Sigmoid colon (tissue), 7 donors: ENCODE measurements at places on chromosomes 2 and 18. TPM values are rescaled to one million over a fixed set of nuclear protein-coding genes. Genes with fewer than 3 reads are reported as not detected.

DNA sequence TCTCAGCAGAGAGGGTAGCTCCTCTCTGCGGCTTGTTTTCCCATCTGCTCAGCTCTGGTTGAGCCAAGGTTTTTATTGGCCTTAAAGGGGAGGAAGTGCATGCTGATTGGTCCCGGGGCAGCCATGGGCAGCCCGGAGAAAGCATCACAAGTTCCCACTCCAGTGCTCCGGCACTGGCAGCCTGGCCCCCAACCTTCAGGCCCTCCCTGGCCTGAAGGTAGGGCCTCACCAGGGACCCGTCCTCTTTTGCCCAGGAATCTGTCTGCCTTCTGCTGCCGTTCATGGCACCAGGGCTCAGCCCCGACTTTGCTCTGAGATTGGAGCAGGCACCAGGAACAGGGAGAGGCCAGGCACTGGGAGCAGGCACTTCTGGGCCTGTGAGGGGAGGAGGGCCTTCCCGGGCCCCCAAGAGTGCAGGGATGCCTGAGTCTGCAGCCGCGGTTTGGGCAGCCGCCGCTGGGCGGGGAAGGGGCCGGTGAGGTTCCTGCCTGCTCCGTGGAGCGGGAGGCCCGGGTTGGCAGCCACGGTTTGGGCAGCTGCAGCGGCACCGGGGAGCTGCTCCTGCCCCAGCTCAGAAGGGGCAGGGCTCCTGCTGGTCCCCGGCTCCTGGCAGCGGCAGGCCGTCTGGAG is 17.5 kb upstream of the ILKAP start:
- peak overlapping the region; percentile 26 for H3K4me3 ChIP-seq
- no peak for DNase-seq
- H3K27ac ChIP-seq = peak overlapping the region; percentile 26
- no peaks in the 10 kb centered on the region for H3K36me3 ChIP-seq

DNA sequence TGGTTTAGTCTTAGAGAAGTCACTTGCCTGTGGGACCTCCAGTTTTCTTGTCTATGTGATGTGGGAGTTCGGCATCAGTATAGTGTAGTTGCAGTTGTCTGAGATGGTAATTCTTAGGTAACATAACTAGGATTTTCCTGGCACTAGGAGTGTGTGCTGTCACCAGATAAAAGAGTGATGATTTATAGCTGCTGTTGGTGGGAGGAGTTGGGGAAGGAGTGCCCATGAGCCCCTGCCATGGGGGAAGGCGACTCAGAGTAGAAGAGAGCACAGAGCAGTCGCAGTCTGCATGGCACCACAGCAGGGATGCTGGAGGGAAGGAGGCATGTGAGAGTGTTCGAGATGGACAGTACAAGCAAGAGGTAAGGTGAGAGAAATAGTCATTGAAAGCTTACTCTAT is 38.7 kb downstream of the ATP9B start:
- no peak overlapping the region for H3K4me3 ChIP-seq
- peaks cover 15% of the 10 kb centered on the region for H3K4me1 ChIP-seq
- DNase-seq = no peak
- H3K27me3 ChIP-seq = no peaks in the 10 kb centered on the region

DNA sequence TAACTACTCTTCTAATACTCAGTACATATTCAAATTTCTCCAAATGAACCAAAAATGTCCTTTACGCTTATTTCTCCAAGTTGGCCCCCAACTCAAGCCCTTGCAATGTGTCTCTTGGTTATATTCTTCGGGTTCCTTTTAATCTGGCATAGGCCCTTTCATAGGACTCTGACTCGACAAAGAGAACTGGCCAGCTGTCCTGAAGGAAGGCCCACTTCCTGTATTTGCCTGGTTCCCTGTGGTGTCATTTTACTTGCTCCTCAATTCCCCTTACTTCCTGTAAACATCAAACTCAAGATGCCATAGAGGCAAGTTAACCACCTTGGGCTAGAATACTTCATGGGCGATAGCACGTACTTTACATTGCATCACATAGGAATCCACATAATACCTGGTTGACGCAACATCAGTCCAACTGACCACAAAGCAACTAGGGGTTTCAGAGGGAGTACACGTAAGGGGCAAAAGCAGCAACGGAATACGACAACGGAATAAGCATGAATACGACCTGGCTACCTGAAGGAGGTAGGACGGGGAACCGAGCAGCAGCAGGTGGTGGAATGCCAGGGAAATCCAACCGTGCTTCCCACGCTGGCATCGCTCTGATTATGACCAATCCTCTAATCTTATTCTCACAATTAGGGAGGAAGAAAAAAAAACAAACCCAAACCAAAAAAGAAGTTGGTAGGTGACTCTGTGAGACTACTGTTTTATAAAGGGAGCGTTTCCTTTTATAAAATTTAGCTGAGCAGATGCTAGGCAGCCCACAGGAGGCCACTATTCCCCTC is 823 bp upstream of the GORASP2 start:
- H3K27ac ChIP-seq = peak overlapping the region; percentile 97
- H3K36me3 ChIP-seq = no peaks in the 10 kb centered on the region
- DNase-seq = no peak
- H3K4me1 ChIP-seq = no peaks in the 10 kb centered on the region
- H3K4me3 ChIP-seq = peak overlapping the region; percentile 32

DNA sequence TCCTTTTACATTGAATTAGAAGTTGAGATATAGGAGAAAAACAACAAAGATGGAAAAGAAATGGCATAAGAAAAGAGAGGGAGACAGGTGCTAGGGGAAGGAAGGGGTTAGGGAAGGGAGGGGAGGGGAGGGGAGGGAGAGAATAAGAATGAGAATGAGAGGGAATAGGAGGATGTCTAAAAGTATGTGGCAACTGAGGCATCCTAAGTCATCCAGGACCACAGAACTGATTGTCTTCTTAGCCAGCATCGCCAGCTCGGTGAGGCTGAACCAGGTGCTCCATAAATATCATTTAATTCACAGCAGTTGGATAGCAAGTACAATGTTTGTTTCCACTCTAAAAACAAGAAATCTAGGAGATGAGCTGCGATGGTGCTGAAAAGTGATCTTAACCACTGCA is 393.5 kb downstream of the TMEM182 start:
- no peak for DNase-seq
- H3K36me3 ChIP-seq = no peaks in the 10 kb centered on the region
- H3K27ac ChIP-seq = no peak overlapping the region
- H3K4me1 ChIP-seq = no peaks in the 10 kb centered on the region
- no peaks in the 10 kb centered on the region for H3K27me3 ChIP-seq
- H3K4me3 ChIP-seq = no peak overlapping the region

DNA sequence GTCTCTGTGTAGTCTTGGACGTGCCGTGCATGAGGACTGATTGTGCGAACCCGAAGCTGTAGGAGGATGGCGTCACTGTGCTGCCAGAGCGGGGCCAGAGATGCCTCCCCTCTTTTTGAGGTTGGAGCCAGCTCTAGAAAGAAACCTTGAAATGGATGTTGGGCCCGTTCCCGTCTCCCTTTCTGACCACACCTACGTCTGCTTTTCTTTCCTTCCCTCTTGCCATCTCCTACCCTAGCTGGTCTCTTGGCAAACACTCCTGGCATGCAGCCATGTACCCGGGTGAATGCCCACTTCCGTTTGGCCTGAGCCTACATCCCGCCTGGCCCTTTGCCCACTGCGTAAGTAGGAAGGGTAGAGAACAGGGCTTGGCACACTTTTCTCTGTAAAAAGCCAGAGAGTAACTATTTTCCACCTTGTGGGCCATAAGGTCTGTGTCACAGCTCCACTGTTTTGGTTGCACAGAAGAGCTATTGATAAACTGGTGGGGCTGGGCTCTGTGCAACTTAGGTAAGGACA is 37.4 kb downstream of the SH3BP4 start:
- no peaks in the 10 kb centered on the region for H3K36me3 ChIP-seq
- no peaks in the 10 kb centered on the region for H3K27me3 ChIP-seq
- DNase-seq = peak; percentile 91
- H3K4me1 ChIP-seq = no peaks in the 10 kb centered on the region
- H3K27ac ChIP-seq = peak overlapping the region; percentile 51
- no peak overlapping the region for H3K4me3 ChIP-seq

DNA sequence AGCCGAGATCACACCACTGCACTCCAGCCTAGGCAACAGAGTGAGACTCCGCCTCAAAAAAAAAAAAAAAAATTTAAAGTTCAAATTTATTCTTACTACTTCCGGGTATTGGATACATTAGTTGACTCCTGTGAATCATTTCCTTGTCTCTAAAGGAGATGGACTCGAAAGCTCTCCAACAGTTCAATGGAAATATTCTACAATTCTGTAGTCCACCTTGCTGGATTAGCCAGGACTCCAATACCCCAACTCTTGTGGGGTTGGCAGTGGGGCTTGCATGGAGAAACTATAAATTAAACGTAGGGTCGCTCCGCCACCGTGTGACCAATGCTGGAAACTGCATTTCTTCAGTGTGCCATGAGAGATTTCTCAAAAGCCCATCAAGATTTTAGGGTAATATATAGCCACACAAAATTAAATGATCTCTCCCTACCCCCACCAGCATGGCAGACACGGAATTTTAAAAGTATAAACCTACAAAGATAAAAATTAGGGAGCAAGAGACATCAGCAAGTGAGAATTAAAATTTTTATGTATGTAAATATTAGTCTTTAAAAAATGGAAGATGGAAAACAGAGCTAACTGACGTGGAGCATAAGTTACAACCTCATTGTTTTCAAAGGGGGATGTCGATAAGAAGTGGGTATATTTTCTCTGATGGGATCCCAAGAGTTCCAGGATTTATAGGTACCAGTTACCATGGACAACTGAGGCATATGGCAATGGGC is 27.8 kb upstream of the GAREM2 start:
- no peaks in the 10 kb centered on the region for H3K27me3 ChIP-seq
- H3K27ac ChIP-seq = no peak overlapping the region
- no peaks in the 10 kb centered on the region for H3K4me1 ChIP-seq
- no peaks in the 10 kb centered on the region for H3K36me3 ChIP-seq

- H3K4me1 ChIP-seq = no peaks in the 10 kb centered on the region
- H3K27me3 ChIP-seq = no peaks in the 10 kb centered on the region
- no peaks in the 10 kb centered on the region for H3K36me3 ChIP-seq
- DNase-seq = no peak
Measured at GRCh38 chr2:44455877-44456276, 94.1 kb downstream of the CAMKMT start.

- H3K27ac ChIP-seq = no peak overlapping the region
- H3K36me3 ChIP-seq = no peaks in the 10 kb centered on the region
Measured at GRCh38 chr18:27769152-27769551, 407.8 kb downstream of the CDH2 start.

DNA sequence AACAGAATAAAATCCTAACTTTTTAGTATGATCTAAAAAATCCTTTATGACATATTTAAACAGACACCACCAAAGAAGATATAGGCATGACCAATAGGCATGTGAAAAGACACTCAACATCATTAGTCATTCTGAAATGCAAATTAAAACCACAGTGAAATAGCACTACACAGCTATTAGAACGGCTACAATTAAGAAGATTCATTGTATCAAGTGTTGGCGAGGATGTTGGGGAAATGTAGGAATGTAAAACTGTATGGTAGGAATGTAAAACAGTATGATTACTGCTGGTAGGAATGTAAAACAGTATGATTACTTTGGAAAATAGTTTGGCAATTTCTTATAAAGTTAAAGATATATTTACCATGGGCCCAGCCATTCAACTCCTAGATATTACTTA is 253.3 kb upstream of the TCF4 start:
- H3K4me1 ChIP-seq = no peaks in the 10 kb centered on the region
- no peak overlapping the region for H3K4me3 ChIP-seq
- DNase-seq = no peak

GRCh38 chr2:174581491-174581890 is 16.1 kb downstream of the WIPF1 start:
- no peak overlapping the region for H3K4me3 ChIP-seq
- no peak overlapping the region for H3K27ac ChIP-seq
- no peak for DNase-seq
- H3K36me3 ChIP-seq = peaks cover 14% of the 10 kb centered on the region
- H3K27me3 ChIP-seq = no peaks in the 10 kb centered on the region

DNA sequence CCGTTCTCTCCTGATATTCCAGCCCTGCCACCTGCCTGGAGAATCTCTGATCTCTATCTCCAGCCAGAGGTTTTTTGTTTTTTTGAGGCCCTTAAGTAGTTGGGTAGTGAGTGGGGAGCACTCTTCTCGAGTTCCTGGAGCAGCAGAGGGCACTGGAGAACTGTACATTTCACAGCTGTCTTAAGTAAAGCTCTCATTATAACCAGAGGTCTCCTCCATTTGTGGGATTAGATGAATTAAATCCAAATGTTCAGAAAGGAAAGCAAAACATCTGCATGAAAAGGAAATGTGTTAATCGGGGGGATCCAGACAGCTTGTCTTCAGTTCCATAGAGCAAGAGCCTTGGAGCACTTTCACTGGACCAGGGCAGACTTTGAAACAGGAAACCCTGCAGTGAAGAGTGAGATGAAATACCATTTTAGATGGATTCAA is 32.8 kb downstream of the AOX1 start:
- no peaks in the 10 kb centered on the region for H3K27me3 ChIP-seq
- no peak overlapping the region for H3K27ac ChIP-seq
- no peaks in the 10 kb centered on the region for H3K36me3 ChIP-seq
- no peaks in the 10 kb centered on the region for H3K4me1 ChIP-seq
- H3K4me3 ChIP-seq = no peak overlapping the region
- DNase-seq = no peak

DNA sequence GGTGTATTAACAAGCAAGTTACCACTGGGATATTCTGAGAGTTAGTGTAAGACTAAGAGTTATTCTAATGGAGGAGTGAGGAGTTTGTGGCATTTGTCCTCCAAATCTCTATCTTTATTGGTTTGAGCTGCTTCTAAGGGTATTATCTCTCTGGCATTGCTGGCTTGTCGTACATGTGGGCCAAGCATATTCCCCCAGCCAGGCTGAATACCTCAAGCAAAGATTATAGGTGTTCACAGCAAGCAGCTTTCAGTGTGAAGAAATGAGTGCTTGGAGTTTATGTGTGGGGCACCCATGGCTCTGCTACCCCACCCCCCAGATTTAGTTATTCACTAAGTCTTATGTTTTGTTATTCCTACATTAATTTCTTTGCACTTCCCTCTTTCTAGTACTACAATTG is 193.6 kb upstream of the FANCL start:
- H3K36me3 ChIP-seq = no peaks in the 10 kb centered on the region
- no peak overlapping the region for H3K27ac ChIP-seq
- no peaks in the 10 kb centered on the region for H3K27me3 ChIP-seq
- H3K4me1 ChIP-seq = no peaks in the 10 kb centered on the region
- no peak overlapping the region for H3K4me3 ChIP-seq

- no peaks in the 10 kb centered on the region for H3K36me3 ChIP-seq
- no peak overlapping the region for H3K27ac ChIP-seq
- no peak for DNase-seq
- no peak overlapping the region for H3K4me3 ChIP-seq
- H3K27me3 ChIP-seq = no peaks in the 10 kb centered on the region
- H3K4me1 ChIP-seq = no peaks in the 10 kb centered on the region
Measured at GRCh38 chr2:189648846-189649509, 12.3 kb upstream of the ASNSD1 start.

Gene FRZB
- total RNA-seq = 14.7 TPM

Gene DTYMK
- total RNA-seq = 11.8 TPM

Gene MAP4K4
- 62.9 TPM for total RNA-seq

Gene LYPD6
- 1.5 TPM for total RNA-seq

Gene FASTKD2
- 35.3 TPM for total RNA-seq

Gene DCDC2C
- 0.33 TPM for total RNA-seq

Gene MCM6
- total RNA-seq = 9.6 TPM
